ENCODE measurements at places on chromosomes 1 and 21.
A peak's percentile ranks its signal among the peaks of the same experiment; 100 is the strongest.

DNA sequence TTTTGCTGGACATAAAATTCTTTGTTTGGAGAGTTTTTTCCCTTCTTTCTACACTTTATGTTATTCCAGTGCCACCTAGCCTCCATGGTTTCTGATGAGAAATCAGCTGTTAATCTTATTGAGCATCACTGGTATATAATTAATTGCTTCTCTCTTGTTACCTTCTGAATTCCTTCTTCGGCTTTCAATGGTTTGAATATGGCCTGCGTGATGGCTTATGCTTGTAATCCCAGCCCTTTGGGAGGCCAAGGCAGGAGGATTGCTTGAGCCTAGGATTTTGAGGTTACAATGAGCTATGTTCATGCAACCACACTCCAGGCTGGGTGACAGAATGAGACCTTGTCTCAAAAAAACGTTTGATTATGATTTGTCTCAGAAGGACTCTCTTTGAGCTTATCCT, 13.0 kb upstream of the CNIH4 start:
- DNase-seq, result no peak

- no peak for DNase-seq
These were observed 340.1 kb downstream of the MATN1 start for GRCh38 chr1:30383221-30383711.

GRCh38 chr1:184080309-184080708, 28.8 kb downstream of the TSEN15 start:
- DNase-seq, result no peak

- peak; percentile 15 for DNase-seq
These were observed 4.2 kb downstream of the GLIS1 start for GRCh38 chr1:53734650-53735211.

DNA sequence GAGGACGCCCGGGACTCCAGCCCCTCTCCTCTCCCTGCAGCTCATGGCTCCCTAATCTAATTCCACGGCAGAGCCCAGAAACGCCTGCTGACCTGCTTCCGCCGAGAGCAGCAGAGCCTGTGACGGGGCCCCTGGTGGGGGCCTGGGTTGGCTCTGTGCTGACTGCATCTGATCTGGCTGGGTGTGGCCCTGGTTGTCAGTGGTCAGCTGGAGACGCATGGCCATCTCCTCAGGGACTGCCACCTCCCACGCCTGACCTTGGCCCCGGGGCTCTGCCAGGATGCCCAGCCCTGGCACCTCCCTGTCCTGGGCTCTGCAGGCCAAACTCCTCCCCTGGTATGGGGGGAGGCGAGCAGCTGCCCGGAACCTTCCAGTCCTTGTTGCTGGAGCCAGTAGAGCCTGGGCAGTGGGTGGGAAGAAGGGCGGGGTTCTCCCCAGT, 1.1 kb upstream of the PLCH2 start:
- DNase-seq, result no peak

DNA sequence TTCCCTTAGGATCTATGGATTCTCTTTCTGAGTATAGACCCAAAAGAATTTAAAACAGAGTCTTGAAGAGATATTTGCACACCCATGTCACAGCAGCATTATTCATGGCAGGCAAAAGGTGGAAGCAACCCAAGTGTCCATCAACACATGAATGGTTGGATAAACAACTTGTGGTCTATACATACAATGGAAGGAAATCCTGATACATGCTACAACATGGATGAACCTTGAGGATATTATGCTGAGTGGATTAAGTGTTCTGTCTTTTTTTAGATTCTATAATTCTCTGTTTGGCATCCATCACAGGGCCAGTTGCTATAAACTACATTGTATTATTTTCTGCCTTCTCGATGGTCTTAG, 39.8 kb downstream of the PTPN14 start:
- no peak for DNase-seq

GRCh38 chr21:14259747-14260146, 43.8 kb downstream of the RBM11 start:
- DNase-seq, result peak; percentile 64

- no peak for DNase-seq
These were observed 34.7 kb downstream of the LRRC8D start for GRCh38 chr1:89855413-89856123.

DNA sequence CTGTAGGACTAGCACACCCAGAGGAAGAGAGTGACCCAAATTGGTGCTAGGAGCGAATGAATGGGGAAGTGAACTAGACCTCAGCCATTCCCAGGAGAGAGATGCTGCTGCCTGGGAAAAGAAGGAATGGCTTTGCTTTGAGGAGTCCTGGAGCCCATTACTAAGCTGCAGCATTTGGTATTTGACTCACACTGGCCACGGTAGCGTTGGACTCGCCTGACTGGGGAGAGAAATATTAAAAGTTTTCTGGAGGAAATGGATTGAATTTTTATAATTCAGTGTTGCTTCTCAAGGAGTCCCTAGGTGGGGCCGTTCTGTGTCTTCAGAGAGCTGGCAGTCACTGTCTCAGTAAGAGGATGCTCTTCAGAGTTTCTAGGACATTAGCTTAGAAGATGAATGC, 40.2 kb downstream of the PIK3CD start:
- DNase-seq, result no peak

DNA sequence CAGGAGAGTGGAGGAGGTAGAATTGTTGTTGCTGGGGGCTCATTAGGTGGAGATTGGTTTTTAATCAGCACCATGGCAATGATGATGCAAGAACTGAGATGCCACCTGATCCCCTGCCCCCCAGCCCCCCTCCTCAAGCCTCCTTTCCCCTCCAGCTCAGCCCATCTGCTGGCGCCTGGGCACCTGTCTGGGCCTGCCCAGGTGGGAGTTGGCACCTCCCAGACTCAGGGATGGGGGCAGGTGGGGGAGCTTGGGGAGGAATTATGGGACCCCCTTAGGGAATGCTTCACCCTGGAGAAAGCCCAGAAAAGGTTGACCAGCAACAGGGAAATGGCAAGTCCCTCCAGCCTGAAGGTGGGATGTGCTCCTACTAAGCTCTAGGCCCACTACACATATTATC, 1.5 kb upstream of the NHLH1 start:
- no peak for DNase-seq

GRCh38 chr1:178189814-178190213, 95.9 kb downstream of the RASAL2 start:
- DNase-seq, result no peak

- no peak for DNase-seq
These were observed 123.1 kb downstream of the PGBD5 start for GRCh38 chr1:230303069-230303468.

- DNase-seq, result no peak
These were observed 17.6 kb downstream of the TNNT2 start for GRCh38 chr1:201359873-201360210.

- DNase-seq, result peak; percentile 68
These were observed 21.1 kb downstream of the CACNA1E start for GRCh38 chr1:181504399-181504842.

DNA sequence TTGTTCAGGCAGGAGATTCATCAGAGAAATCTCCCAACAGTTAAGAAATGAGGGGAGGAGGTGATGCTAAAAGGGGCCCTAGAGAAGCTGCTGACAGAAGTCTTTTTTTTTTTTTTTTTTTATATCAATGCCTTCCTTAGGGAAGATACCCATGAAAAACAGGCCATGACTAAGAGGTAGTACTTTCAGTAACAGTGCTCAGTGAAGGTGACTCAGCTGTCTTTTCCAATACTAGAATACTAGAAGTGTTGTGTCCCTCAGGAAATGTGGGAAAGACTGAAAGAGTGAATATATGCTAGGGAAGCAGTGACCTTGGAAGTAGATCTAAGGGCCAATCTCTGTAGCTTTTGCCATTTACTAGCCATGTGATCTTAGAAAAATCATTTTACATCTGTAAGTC, 52.4 kb upstream of the SLFNL1 start:
- no peak for DNase-seq

- DNase-seq, result peak; percentile 31
These were observed 34.0 kb downstream of the SLC45A1 start for GRCh38 chr1:8351693-8352470.
